NCI-H2171 (cell line): ENCODE measurements at places on chromosomes 4 and X.

- DNase-seq = peak; percentile 3
Observed at GRCh38 chrX:119236623-119237561, 807 bp downstream of the PGRMC1 start.

DNA sequence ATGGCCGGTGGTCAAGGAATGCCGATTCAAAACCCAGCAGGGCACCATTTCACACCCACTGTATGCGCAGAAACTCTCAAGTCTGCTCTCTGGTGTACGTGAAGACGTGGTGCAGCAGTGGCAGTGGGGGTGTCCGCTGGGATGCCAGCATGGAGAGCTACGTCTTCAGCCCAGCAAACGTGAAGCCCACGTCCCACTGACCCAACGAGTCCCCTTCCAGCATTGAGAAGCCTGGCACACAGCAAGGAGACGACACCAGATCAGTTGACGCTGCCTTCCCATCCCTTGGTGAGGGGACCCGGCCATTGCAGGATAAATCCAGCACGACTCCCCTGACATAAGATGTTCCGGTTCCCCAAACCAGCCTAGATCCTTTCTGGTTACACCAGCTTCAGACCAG lies 2.2 kb upstream of the PLXNB3 start:
- no peak for DNase-seq

DNA sequence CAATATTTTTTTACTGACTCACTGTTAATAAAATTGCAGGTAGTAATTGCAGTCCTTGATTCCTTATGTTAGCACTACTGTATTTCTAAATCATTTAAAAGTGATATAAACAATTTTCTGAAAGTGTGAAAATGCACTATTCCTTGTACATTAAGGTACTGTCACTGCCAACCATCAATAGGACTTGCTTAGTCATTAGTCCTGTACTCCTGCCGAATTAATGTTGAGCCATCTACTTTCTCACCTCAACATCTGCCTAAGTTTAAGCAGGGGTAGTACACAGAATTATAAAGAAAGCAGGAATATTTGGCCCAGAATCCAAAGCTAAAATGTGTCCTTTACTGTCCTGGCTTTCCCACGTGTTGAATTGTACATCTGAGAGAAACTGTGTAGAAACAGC lies 87.0 kb upstream of the TRPC3 start:
- DNase-seq = no peak

DNA sequence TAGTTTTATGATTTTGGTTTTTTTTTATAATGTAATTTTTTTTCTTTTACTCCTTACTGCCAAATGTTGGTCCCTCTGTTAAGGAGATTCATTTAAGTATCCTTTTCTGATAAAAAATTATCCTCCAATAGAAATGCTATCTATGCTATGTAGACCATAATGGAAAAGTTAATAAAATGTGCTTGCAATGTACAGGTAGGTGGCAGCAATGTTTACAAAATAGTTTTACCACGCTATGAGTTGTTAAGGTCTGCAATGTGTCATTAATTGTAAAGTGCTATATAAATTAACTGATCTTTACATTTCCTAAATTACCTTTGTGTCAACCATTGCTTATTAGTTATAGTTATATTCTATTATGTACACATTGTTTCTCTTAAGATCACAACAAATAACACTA lies 3.8 kb upstream of the CENPC start:
- no peak for DNase-seq

GRCh38 chr4:116878280-116878679 lies 207.1 kb downstream of the TRAM1L1 start:
- DNase-seq = no peak

DNA sequence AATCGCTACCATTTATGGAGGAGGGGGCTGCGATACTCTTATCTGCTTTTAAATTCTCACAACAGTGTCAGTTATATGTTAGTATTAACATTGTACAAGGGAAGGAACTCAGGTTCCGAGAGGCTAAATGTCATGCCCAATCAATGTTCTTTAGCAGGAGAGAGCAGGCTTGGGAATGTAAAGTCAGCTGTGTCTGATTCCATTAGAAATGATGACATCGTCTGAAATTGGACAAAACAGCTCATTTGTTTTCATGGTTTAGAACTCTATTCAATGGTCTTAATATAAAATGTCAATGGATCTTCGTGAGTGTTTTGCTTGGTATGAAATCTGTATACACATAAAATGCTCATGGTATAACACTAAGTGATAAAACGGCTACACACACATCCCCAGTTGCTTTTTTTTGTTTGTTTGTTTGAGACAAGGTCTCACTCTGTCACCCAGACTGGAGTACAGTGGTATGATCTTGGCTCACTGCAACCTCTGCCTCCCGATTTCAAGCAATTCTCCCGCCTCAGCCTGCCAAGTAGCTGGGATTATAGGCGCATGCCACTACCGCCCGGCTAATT lies 11.9 kb upstream of the SH3KBP1 start:
- no peak for DNase-seq

GRCh38 chrX:107684956-107685385 lies 56.7 kb downstream of the PRPS1 start:
- no peak for DNase-seq

DNA sequence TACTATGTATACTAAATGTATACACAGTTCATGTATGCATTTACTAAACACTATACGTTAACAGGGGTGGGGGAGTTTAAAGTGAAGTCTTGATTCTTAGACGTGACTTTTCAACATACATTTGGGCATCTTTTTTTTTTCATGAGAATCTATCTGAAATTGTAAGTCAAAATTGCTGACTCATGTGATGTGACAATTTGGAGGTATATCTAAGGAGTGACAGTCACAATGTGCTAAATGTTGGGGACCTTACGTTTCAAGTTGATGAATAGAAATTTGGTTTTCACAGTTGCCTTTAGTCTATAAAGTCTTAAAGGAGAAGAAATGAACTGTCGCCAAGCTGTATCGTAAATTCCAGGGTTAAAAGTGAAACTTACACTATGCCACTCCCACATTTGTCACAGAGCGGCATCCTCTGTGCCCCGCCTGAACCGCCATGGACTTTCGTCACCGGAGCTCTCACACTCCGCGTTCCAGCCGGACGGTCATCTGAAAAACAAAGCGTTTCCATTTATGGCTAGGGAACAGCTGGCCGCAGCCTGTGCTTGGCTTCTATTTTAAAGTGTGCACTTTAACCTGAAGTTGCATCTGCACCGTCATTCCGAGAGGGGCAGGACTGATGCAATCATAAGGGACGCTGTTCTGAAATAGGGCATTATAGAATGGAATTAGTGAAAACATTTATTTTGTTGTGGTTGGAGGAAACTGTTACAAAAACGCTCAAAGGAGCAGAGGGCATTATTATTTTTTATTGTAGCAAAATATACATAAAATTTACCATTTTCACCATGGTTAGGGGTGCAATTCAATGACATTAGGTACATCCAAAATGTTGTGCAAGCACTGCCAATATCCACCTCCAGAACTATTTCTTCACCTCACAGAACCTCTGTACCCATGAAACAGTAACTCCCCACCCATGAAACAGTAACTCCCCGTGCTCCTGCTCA lies 30.9 kb downstream of the PDLIM3 start:
- DNase-seq = no peak

GRCh38 chr4:76747563-76747962 lies 150.4 kb downstream of the SOWAHB start:
- no peak for DNase-seq

DNA sequence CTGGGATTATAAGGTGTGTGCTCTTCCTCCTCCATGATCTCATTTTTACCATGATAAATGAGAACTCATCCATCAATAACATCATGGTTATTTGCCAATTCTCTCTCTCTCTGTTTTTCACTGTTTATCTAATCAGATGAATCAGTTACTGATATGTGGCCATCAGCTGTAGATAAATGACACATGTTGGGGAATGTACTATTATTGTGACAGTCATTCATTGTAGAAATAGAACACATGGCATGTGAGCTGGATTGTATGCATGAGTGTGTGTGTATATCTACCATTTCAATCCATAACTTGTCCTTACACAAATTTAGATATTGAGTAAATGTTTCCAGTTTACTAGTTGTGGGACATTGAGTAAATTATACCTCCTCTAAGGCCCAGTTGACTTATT lies 53.0 kb downstream of the OSTC start:
- DNase-seq = no peak

DNA sequence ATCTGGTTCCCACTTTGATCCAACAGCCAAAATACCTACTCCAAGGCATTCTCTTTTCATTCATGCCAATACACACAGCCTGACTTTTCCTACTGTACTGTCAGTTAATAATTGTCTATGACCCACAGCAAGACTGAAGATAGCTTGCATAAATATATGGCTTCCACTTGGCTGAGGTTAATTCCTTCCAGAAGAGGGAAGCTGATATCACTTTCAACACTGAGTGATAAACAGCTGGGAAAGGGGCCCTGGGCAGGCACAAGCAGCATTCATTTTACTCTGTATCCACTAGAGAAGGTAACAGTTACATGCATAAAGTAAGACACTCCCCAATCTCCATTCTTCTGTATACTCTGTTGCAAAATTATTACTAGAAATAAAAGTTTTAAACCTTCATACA lies 200.2 kb upstream of the UGT8 start:
- no peak for DNase-seq

DNA sequence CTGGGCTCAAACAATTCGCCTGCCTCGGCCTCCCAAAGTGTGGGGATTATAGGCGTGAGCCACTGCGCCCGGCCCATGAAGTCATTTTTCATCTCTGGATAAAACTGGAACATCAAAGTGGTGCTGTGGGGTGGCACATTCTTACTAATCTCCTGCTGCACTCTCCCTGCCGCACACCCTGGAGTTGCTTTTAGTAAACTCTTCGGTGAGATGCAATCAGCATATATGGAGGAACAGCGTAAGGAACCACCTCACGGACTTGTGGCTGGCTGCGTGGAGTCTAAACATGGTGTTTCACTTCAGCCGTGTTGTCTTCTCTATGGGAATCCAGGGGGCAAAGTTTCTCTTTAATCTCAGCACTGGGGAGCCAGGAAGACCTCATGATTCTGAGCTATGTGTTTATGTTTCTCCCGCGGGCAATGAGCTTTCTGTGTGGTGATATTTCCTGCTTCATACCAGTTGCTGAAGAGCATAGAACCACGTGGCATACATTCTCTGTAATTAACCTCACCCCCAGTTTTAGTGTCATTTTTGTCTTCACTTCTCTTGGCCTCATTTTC lies 2.1 kb upstream of the RHOH start:
- no peak for DNase-seq
